Thoracic aorta (tissue), 2 donors: ENCODE measurements at places on chromosomes 2 and 18.
A peak's percentile ranks its signal among the peaks of the same experiment; 100 is the strongest.

GRCh38 chr18:57841568-57841967 lies 38.5 kb upstream of the ATP8B1 start:
- DNase-seq, result no peak

DNA sequence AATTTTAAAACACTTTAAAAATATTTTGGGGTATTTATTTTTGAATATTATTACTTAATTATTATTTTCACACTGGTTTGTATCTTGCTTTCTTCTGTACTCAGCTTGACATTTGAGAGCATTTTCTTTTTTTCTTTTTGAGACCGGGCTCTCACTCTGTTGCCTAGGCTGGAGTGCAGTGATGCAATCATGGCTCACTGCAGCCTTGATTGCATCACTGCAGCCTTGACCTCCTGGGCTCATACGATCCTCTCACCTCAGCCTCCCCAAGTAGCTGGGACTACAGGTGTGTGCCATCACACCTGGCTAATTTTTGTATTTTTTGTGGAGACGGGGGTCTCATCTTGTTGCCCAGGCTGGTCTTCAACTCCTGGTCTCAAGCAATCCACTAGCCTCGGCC lies 79.9 kb upstream of the DLX2 start:
- no peak for DNase-seq

DNA sequence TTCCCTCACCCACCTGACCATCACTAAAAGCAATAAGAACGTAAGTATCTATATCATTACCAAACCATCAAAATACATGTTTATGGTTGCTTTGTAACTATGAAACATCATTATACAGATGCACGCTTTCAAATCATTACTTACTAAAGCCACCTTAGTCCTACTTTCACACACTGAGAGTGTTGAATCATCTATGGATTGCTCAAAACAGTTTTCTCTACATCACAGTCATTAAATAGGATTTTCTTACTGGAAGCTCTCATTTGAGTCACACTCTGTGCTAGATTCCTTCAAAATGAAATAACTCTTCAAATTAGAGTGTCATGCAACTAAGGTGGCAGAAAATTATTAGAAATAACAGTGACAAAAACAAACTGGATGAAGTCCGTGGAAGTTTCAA lies 878.4 kb downstream of the CPS1 start:
- DNase-seq, result no peak

DNA sequence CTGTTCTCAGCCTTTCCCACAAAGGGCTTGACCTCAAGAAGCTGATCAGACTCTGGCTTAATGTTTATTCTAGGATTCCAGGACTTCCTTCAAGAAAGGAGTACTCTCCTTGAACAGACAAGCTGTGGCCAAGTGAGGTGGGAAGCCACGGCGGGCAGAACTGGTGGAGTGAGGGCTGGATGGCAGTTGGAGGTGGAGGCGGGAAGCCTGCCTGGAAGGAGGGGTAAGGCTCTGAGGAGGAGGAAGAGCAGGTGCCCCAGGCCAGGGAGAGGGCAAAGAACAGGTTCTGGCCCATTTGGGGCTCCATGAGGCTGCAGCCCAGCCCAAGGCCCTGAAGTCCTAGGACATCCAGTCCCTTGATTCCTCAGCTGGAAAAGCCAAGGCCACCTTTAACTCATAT lies 143.9 kb downstream of the CYP26B1 start:
- DNase-seq, result no peak

DNA sequence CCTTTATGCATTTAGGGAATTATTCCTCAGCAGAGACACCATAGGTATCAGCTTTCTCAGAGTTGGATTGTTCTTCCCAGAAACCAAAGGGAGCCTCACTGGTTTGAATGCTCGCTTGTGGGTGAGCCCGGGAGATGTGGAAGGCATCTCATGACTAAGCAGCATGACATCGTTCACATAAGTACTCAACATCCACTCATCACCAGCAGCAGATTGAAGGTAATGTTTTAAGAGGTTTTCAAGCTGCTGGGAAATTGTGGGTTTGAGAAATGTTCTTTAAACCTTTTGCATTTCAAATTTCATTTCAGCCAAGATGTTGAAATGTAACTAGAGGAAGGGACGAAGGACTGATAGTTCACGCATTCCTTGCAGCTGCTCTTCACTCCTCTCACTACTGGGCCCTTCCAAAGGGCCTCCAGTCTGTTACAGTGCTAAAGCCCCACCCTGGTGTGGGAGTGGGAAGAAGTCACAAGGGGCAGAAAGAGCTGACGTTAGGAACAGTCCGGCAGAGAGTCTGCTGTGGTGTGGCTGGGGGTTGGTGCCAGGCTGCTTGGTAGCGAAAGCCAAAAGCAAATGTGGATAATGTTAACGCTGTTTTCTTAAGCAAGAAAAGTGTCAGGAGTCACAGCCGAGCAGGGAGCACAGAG lies 324.5 kb upstream of the EPHA4 start:
- no peak for DNase-seq

GRCh38 chr2:166573391-166573790 lies 79.3 kb upstream of the SCN7A start:
- DNase-seq, result no peak

DNA sequence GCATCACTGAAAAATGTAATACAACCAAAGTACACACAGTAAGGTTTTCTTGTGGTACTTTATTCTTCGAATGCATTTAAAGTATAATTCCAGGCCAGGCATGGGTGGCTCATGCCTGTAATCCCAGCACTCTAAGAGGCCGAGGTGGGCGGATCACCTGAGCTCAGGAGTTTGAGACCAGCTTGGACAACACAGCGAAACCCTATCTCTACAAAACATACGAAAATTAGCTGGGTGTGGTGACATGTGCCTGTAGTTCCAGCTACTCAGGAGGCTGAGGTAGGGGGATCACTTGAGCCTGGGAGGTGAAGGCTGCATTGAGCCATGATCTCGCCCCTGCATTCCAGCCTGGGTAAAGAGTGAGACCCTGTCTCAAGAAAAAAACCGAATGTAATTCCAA lies 3.9 kb upstream of the TTC39C start:
- DNase-seq, result no peak

GRCh38 chr18:519019-519879 lies 18.7 kb upstream of the COLEC12 start:
- DNase-seq, result no peak

DNA sequence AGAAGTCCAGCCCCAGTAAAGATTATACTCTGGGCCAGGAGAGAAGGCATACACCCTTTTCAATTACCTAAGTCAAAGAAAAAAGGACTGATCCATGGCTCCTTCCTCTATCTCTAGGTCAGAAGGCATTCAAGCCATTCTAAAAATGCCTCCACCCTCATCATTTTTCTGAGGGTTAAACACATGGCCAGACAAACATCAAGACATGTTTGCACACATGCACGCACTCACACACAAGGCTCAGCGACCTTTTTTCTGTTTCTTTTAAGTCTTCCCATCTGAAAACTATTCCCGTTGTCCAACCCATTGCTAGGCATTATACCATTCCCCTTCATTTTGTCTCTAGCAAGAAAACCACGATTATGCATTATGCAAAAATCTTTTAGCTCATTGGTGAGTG lies 126.6 kb downstream of the EN1 start:
- no peak for DNase-seq

DNA sequence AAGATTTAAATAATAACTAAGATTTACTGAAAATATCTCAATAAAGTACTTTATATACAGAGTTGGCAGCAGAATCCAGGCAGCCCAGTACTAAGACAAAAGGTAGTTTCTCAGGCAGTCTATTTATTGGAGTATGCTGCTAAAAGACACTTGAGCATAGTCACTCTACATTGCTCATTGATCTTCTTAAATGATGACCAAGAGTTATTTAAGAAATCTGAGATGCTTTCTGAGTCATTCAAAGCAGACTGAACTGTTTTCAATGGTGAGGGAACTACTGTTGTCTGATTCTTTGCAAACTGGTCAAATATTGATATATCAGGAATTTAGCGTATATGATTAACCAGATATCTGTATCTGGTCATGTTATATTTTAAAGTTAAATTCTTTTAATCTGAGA lies 133.6 kb downstream of the PHLPP1 start:
- no peak for DNase-seq

DNA sequence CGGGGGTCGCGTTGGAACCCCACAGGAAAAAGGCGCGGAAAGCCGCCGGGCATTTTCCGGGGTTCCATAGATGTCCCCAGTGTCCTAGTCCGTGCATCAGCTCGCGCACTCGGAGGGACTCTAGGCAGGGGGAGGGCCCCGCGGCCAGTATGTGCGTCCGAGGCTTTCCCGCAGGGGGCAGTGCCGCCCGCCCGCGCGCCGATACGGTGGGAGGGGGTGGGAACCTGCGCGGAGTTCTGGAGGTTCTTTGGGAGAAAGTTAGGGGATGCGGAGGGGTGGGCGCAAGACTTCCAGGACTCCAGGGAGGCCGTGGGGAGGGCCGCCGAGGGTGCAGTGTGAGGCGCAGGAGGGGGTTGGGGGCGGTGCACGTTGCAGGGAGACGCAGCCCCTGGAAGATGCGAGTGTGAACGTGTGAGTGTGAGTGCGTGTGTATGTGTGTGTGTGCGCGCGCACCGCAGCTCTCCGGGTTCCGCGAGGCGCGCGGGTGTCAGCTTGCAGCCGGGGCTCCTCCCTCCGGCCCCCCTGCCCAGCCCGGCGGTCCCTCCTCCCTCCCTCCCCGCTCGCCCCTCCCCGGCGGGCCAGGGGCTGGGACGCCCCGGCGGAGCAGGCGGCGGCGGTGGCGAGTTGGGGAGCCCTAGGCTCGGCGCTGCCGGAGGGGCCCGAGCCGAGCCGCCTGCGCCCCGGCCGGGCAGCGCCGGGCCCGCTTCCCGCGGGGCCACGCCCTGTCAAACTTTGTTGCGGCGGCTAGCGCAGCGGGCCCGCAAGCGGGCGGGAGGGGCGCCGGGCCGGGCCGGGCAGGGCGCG lies at the start of gene TCF7L1:
TSS of gene TCF7L1 (plus strand) at position 559 of the 804 bp plus-strand sequence. CDS start 293 bp downstream, outside the sequence.
- peak; percentile 37 for DNase-seq

DNA sequence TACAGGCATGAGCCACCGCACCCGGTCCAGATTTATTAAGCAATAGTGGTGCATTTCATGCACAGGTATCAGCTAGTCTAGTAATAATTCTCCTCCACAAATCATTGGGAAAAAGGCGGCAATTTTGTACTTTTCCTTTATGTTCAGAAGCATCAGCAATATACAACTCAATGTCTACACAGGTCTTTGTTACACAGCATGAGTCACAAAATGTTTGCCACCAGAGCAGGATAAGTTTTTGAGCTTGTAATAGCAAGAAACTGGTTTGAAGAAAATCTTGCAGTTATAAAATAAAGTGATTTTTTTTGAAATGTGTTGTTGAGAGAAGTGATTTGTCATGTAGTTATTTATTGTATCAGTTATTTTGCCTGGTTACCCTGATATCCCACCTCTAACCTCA lies 4.8 kb upstream of the ITPRIPL1 start:
- DNase-seq, result no peak
